Gastrocnemius medialis (tissue), 4 donors: ENCODE measurements at places on chromosomes 12 and 14. TPM values are rescaled to one million over a fixed set of nuclear protein-coding genes. Genes with fewer than 3 reads are reported as not detected.
A peak's percentile ranks its signal among the peaks of the same experiment; 100 is the strongest.

Gene NINJ2
- total RNA-seq = 12.0 TPM

Gene KRT82
- not detected for total RNA-seq

Gene BCL2L14
- total RNA-seq = not detected

Gene PTPRR
- not detected for total RNA-seq

Gene KIF26A
- 3.3 TPM for total RNA-seq

Gene DBX2
- total RNA-seq = 0.11 TPM

Gene CLEC2B
- total RNA-seq = 13.1 TPM

Gene KRT4
- total RNA-seq = not detected

Gene BCL2L2
- total RNA-seq = 24.9 TPM

Gene IFT43
- total RNA-seq = 18.1 TPM

Gene DCD
- total RNA-seq = not detected

Gene DEPDC4
- not detected for total RNA-seq

DNA sequence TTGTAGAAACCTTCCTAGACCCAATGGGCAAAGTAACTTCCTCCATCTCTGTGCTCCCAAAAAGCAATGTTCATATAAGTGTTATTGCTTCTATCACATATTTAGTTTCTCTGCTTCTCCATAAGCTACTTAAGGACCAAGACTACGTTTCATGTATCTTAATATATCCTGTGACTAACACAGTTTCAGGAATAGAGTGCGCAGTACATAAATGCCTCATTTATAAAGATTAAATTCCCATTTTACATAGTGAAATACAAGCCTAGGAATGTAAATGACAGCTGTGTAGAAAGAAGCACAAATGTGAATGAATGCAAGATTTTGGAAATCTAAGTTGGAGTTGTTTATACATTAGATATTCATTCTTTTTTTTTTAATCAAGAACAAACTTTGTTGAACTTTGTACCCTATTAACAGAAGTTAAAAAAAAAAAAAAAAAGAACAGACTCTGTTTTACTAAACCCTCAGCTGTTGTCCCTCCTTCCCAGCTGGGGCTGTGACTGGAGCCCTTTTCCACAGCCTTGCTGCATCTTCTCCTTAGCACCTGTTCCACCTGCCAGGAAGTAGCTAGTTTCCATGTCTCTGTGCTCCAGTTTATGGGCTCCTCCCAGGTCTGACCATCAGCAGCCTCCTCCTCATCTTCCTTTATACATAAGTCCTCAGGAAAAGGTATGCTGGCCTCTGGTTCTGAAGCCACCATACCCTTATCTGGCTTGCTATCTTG, 7.0 kb upstream of the METTL17 start:
- no peak for DNase-seq

GRCh38 chr12:117101953-117102799, 3.0 kb upstream of the TESC start:
- DNase-seq = no peak

GRCh38 chr14:32542507-32542906, 213.4 kb downstream of the AKAP6 start:
- no peak for DNase-seq

GRCh38 chr14:99388286-99388685, 92.4 kb downstream of the SETD3 start:
- no peak for DNase-seq

- no peak for DNase-seq
Measured at GRCh38 chr12:26058818-26059217, 66.0 kb downstream of the BHLHE41 start.

DNA sequence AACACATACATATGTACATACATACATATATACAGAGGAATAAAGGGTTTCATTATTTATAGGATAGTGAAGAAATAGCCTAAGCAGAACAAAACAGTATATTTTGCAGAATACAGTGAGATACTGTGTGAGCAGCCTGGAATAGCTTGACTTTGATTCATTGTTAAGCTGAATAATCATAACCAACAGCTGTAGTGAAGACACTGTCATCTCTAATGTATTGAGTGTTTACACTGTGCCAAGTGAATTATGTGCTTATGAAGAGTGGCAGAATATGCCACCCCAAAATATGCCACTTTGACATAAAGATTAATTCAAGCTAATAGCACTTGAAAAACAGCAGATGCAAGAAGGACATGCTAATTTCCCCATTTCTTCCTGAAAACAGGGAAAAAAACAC, 48.2 kb upstream of the LRFN5 start:
- no peak for DNase-seq

DNA sequence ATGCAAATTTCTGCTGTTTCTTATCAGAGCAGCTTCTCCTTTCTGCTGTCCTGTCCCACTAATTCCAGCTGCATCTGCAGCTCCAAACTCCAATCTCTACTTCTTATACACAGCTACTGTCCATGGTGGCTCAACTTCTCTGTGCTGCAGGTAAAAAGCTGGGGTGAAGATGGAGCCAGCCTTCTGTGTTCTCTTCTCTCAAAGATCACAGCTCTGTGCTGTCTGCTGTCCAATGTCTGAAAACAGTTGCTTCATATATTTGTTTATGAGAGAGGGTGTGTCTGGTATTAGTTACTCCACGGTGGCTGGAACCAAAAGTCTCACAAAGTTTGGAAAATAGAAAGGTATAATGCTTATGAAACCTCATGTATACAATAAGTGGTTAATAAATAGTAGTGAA, 445.8 kb upstream of the TBX3 start:
- DNase-seq = no peak

- no peak for DNase-seq
Measured at GRCh38 chr14:96349286-96350075, 13.7 kb downstream of the ATG2B start.

DNA sequence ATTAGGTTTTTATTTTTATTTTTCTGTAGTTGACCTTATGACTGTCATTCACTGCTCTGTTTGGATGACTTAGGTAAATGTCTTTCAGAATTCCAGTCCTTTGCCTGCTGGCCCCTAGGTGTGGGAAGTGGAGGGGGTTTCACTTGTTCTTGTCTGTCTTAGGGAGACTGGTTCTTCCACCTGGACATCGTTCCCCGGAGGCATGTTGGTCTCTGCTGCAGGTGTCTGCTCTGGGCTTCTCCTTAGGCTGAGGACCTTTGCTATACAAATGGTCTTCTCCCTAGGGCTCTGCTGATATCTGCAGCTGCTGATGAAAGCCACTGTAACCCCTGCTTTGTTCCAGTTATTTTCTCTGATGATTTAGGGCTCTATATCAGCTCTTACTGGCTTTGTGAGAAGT, 97.1 kb downstream of the OTOGL start:
- no peak for DNase-seq

GRCh38 chr12:70178038-70178437, 65.2 kb upstream of the CNOT2 start:
- DNase-seq = no peak

DNA sequence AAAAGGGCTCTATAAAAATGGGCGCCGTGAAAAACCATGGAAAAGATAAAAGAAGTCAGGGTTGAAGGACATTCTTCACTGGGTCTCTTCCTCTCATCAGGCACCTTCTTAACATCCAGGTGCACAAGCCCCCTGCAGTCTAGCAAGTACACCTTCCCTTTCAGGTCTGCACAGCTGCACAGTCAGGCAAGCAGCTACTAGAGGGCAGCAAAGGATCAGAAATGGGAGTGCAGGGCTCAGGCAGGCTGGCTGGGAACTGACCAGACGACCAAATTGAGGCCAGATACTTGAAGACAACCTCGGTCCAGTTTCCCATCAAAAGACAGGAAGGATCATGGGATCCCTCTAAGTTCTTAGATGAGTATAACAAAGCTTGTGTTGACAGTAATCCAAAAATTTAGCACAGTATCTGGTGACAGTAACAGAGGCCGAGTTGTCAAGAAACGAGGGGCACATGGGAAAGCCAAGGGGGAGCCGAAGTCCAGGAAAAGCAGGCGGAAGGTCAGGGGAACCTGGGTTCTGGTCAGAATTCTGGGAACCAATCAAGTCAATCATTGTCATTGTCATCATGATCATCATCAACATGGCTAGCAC, 10.1 kb upstream of the GRIP1 start:
- no peak for DNase-seq

GRCh38 chr12:7642876-7643309, 22.8 kb downstream of the APOBEC1 start:
- DNase-seq = no peak

GRCh38 chr12:130591736-130592135, 124.4 kb downstream of the RIMBP2 start:
- no peak for DNase-seq

DNA sequence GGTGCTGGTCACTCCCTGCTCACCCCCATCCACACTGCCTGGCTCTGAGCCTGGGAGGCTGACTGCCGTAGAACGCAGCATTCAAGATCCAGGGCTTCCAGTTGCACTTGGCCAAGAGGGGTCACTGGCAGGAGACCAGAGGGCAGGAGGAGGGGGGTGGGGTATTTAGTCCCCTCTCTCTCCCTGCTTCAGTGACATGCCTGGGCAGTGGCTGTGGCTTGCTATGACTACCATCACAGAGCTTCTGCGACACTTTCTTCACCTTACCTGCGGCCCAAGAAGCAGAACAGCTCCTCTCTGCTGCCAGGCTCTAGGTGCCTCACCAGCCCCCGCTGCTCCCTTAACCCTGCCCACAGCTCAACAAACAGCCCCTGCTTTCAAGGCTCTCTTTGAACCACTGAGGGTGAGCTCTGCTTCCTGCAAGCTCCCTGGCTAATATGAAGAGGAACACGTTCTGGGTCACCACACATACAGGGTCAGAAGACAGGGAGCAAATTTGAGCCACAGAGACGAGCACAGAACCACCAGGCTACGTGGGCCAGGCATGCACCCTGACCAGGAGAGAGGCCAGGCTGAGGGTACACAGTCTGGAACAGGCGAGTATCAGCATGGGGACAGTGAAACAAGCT, 55.7 kb downstream of the ITPK1 start:
- no peak for DNase-seq

GRCh38 chr12:54251667-54252284, 28.1 kb downstream of the CBX5 start:
- DNase-seq = no peak

DNA sequence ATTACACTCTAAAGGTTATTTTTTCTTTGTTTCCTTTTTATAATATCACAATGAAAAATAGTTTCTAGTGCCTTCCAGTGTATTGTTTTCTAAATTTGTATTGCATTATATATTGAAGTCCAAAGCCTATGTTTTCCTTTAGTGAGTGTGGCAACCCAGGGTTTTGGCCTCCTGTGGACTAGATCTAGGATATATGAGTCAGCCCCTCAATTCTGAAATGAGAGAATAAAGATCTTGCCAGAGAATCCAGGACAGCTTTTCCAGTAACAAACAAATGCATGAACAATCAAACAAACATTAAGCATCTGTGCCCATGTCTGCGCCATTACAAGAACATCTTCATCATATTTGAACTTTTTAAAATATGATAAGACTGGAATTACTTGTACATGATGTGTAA, 70.7 kb upstream of the SSTR1 start:
- DNase-seq = no peak

DNA sequence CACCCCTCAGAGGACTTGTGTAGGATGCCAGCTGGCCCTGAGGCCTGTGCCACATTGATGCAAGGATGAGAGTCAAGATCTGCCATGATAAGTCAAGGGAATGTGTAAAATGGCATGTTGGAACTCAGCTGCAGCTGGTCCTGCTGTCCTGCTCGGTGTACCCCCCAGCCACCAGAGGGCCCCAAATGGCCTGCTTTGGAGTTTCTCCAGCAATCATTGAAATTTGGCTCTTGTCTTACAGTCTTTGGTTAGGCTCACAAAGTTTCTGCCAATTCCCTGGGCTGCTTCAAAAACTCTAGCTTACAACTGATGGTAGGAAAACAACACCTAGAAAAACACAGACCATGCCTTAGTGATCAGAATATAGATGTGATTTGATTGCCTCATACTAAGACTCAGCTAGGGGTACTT, 76.8 kb downstream of the HSD17B6 start:
- no peak for DNase-seq

GRCh38 chr14:67357186-67357968, 2.2 kb downstream of the ATP6V1D start:
- DNase-seq = no peak

- DNase-seq = no peak
Measured at GRCh38 chr14:100472094-100472455, 115.1 kb downstream of the BEGAIN start.

DNA sequence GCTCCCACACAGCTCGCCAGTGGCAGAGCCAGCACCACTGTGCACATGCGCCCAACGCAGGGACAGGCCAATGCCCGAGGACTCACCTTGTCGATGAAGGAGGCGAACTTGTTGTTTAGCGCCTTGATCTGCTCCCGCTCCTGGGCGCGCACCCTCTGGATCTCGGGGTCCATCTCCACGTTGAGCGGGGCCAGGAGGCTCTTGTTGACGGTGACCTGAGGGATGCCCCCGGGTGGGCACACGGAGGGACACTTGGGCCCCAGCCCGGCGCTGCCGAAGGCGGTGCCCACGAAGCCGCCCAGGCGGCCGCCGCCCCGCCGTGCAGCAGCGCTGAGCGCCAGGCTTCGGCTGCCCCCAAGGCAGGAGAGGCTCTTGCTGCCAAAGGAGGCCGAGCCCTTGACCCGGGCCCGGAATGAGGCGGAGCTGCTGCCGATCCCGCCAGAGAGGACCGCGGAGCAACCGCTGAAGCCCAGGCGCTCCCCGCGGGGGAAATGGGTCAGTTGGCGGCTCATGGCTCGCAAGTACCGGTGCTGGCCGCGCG, at the start of gene KRT72:
KRT72 (minus strand) TSS at position 523 of the 541 bp plus-strand sequence; CDS start at position 512, 11 bp downstream.
- DNase-seq = no peak

GRCh38 chr12:103547929-103548328, 39.1 kb upstream of the STAB2 start:
- no peak for DNase-seq

GRCh38 chr12:3246253-3246652, 169.1 kb downstream of the TSPAN9 start:
- DNase-seq = no peak

- peak; percentile 78 for DNase-seq
Measured at GRCh38 chr14:75654127-75654732, 6.4 kb downstream of the ERG28 start.
